ENCODE measurements at places on chromosomes 1 and 21. TPM values are rescaled to one million over a fixed set of nuclear protein-coding genes. Genes with fewer than 3 reads are reported as not detected.

CTSS gene
- total RNA-seq, result 9.4 TPM

VANGL2 gene
- 0.12 TPM for total RNA-seq

TSPAN2 gene
- not detected for total RNA-seq

TTC24 gene
- total RNA-seq, result not detected

CFAP74 gene
- total RNA-seq, result not detected

All from hair follicle dermal papilla cell (primary cell).